ENCODE measurements at places on chromosomes 2 and 18. TPM values are rescaled to one million over a fixed set of nuclear protein-coding genes. Genes with fewer than 3 reads are reported as not detected.
A peak's percentile ranks its signal among the peaks of the same experiment; 100 is the strongest.

Gene GCG
- not detected for total RNA-seq

Gene COLEC12
- total RNA-seq, result not detected

Gene MAP4K4
- total RNA-seq, result 54.3 TPM

Gene CDCA7
- total RNA-seq, result 115 TPM

Gene UPP2
- total RNA-seq, result not detected

Gene NMUR1
- total RNA-seq, result not detected

Gene SPR
- 10.9 TPM for total RNA-seq

Gene ZNF512
- total RNA-seq, result 24.6 TPM

Gene MCFD2
- 51.0 TPM for total RNA-seq

DNA sequence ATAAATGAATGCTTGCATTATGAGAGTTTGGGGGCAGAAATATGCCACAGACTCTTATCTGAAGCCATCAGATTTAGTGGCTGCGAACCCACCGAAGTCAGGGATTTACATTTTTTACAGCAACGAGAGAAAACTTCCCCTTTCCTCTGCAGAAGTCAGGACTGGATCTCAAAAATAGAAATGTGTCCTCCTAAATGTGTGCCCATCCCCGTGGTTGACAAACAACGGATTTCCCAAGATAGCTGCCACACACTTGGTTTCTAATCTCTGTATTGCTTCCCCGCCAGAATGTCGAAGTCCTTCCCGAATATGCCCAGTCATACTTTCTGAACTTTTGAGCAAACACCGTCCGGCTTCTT, 879 bp upstream of the ADAM23 start:
- no peak for DNase-seq
- H3K27ac ChIP-seq, result no peak overlapping the region
- H3K4me3 ChIP-seq, result peak overlapping the region; percentile 71
- no peaks in the 10 kb centered on the region for H3K36me3 ChIP-seq

DNA sequence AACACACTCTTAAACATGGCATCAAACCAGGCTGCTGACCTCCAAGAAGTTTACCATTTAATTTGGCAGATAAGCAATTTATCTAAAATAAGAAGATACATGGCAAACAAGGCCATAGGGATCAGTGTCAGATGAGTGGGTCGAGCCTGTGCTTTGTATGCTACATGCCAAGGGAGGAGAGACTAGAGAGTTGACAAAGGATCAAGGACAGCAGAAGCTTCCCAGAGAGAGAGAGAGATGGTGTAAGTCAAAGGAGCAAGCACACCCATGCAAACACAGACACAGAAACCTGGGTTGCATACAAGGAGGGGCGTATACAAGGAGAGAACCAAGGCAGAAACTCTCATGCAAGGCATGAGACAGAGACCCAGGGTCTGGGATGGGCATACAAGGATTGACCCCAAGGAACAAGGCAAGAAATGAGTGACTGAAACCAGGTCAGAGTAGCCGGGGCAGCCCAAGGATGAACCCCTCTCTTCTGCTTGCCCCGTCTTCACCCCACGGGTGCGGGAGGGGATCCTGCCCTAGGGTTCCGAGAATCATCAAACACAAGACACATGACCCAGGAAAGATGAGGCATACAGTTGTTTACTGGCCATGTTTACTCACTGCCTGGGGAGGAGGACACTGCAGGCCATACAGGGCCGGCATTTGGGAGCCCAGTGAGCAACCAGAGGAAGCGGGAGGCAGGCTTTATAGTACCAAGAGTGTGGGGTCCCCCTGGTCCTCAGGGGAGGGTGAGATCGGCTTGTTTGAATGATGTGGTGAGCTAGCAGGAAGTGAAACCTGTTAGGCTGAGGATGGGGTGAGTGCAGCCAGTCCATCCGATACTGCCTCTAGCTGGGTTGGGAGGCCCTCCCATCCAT, 529.2 kb upstream of the ID2 start:
- no peak overlapping the region for H3K4me3 ChIP-seq
- H3K4me1 ChIP-seq, result peaks cover 38% of the 10 kb centered on the region
- DNase-seq, result no peak
- H3K27me3 ChIP-seq, result no peaks in the 10 kb centered on the region
- peak overlapping the region; percentile 62 for H3K27ac ChIP-seq

- DNase-seq, result no peak
- H3K27me3 ChIP-seq, result peaks cover under 1% of the 10 kb centered on the region
- peak overlapping the region; percentile 62 for H3K27ac ChIP-seq
- peaks cover 5% of the 10 kb centered on the region for H3K36me3 ChIP-seq
- no peak overlapping the region for H3K4me3 ChIP-seq
Measured at GRCh38 chr2:203908797-203909185, 27.8 kb upstream of the ICOS start.

- no peak overlapping the region for H3K27ac ChIP-seq
- H3K4me3 ChIP-seq, result no peak overlapping the region
- DNase-seq, result no peak
- no peaks in the 10 kb centered on the region for H3K27me3 ChIP-seq
Measured at GRCh38 chr2:228707846-228708245, 526.4 kb upstream of the SPHKAP start.

DNA sequence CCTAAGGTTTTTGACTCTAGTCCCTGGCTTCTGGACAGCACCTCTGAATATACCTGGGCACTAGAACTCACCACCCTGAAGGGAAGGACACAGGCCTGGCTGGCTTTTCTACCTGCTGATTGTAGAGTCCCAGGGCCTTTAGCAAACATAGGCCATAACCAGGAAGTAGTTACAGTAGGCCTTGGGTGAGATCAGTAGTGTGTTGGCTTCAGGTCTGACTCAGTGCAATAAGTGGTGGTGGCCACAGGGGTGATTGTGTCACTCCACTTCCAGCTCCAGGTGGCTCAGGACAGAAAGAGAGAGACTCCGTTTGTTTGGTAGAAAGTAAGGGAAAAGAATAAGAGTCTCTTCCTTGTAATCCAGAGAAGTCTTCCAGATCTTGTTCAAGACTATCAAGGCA, 101.7 kb upstream of the LGALSL start:
- H3K27me3 ChIP-seq, result peaks cover 21% of the 10 kb centered on the region
- H3K4me1 ChIP-seq, result no peaks in the 10 kb centered on the region
- no peak for DNase-seq
- H3K36me3 ChIP-seq, result peaks cover 3% of the 10 kb centered on the region

- peak within 1 kb of the TSS; percentile 95 for H3K27ac ChIP-seq
- H3K27me3 ChIP-seq, result no peaks in the 10 kb centered on the region
- H3K4me3 ChIP-seq, result peak within 1 kb of the TSS; percentile 98
- H3K4me1 ChIP-seq, result peaks cover 59% of the 10 kb centered on the region
Measured at GRCh38 chr2:74454654-74455511, at the start of gene INO80B. INO80B (plus strand) TSS chr2:74455087; CDS start chr2:74455117, 30 bp downstream.

- DNase-seq, result no peak
- no peaks in the 10 kb centered on the region for H3K4me1 ChIP-seq
- H3K27ac ChIP-seq, result no peak overlapping the region
- no peak overlapping the region for H3K4me3 ChIP-seq
Measured at GRCh38 chr2:22817197-22817596, 567.8 kb upstream of the KLHL29 start.

GRCh38 chr2:46699934-46700256, 215.7 kb downstream of the MCFD2 start:
- H3K36me3 ChIP-seq, result no peaks in the 10 kb centered on the region
- no peak for DNase-seq
- H3K27ac ChIP-seq, result peak overlapping the region; percentile 86
- peaks cover 44% of the 10 kb centered on the region for H3K4me1 ChIP-seq
- H3K4me3 ChIP-seq, result peak overlapping the region; percentile 96

DNA sequence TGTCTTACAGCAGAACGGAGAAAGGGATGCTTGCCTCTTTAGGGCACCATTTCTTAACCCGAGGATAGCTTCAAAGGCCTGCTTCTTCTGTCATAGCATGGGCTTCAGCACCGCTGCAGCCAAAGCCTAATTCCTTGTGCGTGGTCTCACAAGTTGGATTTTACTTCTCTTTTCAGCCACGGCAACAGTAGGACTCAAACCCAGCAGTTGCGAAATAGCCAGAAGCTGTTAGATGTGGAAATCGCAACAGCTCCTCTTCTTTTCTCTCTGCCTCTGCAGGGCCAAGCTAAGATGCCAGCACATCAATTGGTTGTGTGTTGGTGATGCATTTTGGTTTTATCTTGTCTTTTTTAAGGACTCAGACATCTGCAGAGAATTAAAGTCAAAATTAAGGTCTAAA, 3.1 kb downstream of the NRXN1 start:
- DNase-seq, result no peak
- no peaks in the 10 kb centered on the region for H3K4me1 ChIP-seq
- no peak overlapping the region for H3K27ac ChIP-seq
- H3K27me3 ChIP-seq, result no peaks in the 10 kb centered on the region
- no peaks in the 10 kb centered on the region for H3K36me3 ChIP-seq

DNA sequence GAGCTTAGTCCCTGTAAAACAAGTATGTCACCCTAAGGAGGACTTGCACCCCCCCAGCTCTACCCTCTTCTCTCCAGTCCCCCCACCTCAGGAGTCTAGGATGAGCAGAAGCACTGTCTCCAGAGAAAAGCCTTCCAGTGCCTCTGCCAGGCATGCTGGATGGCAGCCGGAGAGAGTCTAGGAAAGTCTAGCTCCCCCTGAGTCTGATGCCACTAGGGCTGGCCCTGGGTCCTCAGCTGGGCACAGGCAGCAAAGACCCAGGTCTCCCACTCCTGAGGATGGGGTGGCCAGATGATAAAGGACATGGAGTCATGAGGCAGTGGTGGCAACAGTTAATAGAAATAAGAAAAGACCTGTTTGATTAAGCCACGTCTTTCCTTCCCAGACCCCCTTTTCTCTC, 225.6 kb downstream of the CYP26B1 start:
- H3K36me3 ChIP-seq, result no peaks in the 10 kb centered on the region
- H3K27me3 ChIP-seq, result no peaks in the 10 kb centered on the region
- H3K4me3 ChIP-seq, result no peak overlapping the region
- DNase-seq, result no peak

- peaks cover 10% of the 10 kb centered on the region for H3K4me1 ChIP-seq
- H3K36me3 ChIP-seq, result no peaks in the 10 kb centered on the region
- DNase-seq, result no peak
- peaks cover 3% of the 10 kb centered on the region for H3K27me3 ChIP-seq
- no peak overlapping the region for H3K4me3 ChIP-seq
- H3K27ac ChIP-seq, result no peak overlapping the region
Measured at GRCh38 chr18:6018671-6019070, 123.3 kb upstream of the TMEM200C start.

- no peak for DNase-seq
- H3K4me1 ChIP-seq, result peaks cover 2% of the 10 kb centered on the region
- no peak overlapping the region for H3K4me3 ChIP-seq
- H3K36me3 ChIP-seq, result peaks cover 1% of the 10 kb centered on the region
- no peaks in the 10 kb centered on the region for H3K27me3 ChIP-seq
Measured at GRCh38 chr2:128286011-128286721, 32.5 kb downstream of the HS6ST1 start.

DNA sequence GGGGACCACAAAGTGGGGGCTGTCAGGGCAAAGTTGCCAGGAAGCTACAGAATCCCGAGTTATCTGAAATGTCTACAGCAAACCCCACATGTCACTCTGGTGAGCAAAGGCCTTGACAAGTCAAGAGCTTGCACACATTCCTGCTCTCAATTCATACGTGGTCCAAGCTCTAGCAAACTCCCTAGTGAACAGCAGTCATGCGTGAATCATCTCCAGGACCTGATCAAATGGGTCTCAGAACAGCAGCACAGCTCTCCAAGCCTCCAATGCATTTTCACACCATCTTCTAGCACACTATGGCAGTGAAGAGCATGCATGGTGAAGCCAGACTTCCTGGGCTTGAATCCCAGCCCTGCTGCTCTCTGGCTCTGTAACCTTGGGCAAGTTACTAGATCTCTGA, 68.5 kb downstream of the MYO5B start:
- H3K36me3 ChIP-seq, result no peaks in the 10 kb centered on the region
- H3K4me1 ChIP-seq, result no peaks in the 10 kb centered on the region
- H3K4me3 ChIP-seq, result no peak overlapping the region
- no peak for DNase-seq

DNA sequence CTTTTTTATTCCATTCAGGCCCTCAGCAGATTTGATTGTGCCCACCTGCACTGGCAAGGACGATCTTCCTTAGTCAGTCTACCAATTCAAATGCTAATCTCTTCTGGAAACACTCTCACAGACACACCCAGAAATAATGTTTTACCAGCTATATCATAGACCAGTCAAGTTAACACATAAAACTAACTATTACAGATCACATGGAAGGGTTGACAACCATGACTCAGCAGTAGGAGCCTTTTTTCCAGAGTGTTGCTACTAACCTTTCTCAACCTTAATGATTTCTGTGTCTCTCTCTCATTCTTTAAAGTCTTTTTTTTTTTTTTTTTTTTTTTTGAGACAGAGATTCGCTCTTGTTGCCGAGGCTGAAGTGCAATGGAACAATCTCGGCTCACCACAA, 143.5 kb upstream of the MSH6 start:
- H3K4me3 ChIP-seq, result no peak overlapping the region
- H3K27ac ChIP-seq, result no peak overlapping the region
- H3K36me3 ChIP-seq, result no peaks in the 10 kb centered on the region
- DNase-seq, result no peak
- H3K4me1 ChIP-seq, result no peaks in the 10 kb centered on the region

- no peaks in the 10 kb centered on the region for H3K27me3 ChIP-seq
- no peak overlapping the region for H3K4me3 ChIP-seq
- no peaks in the 10 kb centered on the region for H3K4me1 ChIP-seq
- no peak for DNase-seq
- H3K36me3 ChIP-seq, result no peaks in the 10 kb centered on the region
Measured at GRCh38 chr18:70390371-70391090, 101.7 kb downstream of the SOCS6 start.

GRCh38 chr2:215269397-215270117, 42.3 kb upstream of the ATIC start:
- H3K27ac ChIP-seq, result no peak overlapping the region
- peaks cover 7% of the 10 kb centered on the region for H3K4me1 ChIP-seq
- no peak overlapping the region for H3K4me3 ChIP-seq

GRCh38 chr2:134268265-134268664, 14.4 kb downstream of the MGAT5 start:
- H3K4me1 ChIP-seq, result peaks cover 19% of the 10 kb centered on the region
- peaks cover 7% of the 10 kb centered on the region for H3K36me3 ChIP-seq
- DNase-seq, result no peak

DNA sequence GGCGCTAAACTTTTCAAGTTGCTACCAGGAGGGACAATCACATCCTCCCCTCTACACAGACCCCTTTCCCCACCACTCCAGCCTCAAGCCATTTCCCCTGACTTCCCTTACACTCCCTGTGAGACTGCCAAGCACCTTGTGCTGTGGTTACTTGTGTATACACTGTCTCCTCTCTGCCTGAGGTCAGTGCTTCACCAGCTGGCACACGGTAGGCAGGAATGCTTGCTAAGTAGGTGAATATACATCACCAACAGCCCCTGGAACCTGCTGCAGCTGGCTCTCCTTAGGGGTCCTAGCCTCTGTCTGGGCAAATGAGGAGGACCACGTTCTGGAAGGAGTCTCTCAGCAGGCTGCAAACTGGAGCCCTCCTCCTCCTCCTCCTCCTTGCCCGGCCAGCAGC, 38.3 kb upstream of the ACAA2 start:
- DNase-seq, result no peak
- no peak overlapping the region for H3K27ac ChIP-seq
- no peak overlapping the region for H3K4me3 ChIP-seq
- no peaks in the 10 kb centered on the region for H3K4me1 ChIP-seq

GRCh38 chr2:11158916-11159573, 3.8 kb downstream of the SLC66A3 start:
- peaks cover 21% of the 10 kb centered on the region for H3K4me1 ChIP-seq
- H3K4me3 ChIP-seq, result no peak overlapping the region
- no peaks in the 10 kb centered on the region for H3K27me3 ChIP-seq
- H3K36me3 ChIP-seq, result no peaks in the 10 kb centered on the region

Data from activated T-helper 1 cell treated with anti-CD3 and anti-CD28 coated beads, Interleukin-12 subunit alpha, Interleukin-12 subunit beta, Interleukin-2, Interleukin-4 antibody, amounts not matched to agents 30 ng/mL and 10 ng/mL and 1 ng/mL, durations not matched to agents 14 hours and 24 hours and 36 hours (primary cell).